ENCODE measurements at places on chromosomes 6 and 20.

GRCh38 chr6:143058987-143059386, 1.7 kb upstream of the AIG1 start:
- no peak for DNase-seq

GRCh38 chr6:37125774-37126492, 44.0 kb upstream of the PIM1 start:
- no peak for DNase-seq

DNA sequence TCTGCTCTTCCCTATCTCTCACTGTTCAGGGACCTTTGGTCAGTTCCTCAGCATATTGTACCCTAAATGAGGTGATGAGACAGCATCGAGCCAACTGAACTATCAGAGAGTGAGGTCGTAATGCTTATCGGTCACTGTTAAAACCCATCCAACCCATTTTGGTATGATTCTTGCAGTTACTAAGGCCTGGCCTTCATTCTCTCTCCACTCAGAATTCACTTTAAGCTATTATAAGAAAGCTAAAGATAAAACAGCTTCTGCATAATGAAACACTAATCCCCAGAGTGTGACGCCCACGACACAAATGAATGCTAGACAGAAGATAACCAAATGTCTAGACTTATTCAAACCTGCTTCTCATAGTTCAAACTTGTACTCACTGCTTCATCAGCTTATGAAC, 175.8 kb downstream of the GMPR start:
- DNase-seq = no peak

GRCh38 chr6:41489120-41489851, 56.9 kb upstream of the FOXP4 start:
- peak; percentile 35 for DNase-seq

- DNase-seq = no peak
Measured at GRCh38 chr20:8434326-8434876, 302.3 kb downstream of the PLCB1 start.

DNA sequence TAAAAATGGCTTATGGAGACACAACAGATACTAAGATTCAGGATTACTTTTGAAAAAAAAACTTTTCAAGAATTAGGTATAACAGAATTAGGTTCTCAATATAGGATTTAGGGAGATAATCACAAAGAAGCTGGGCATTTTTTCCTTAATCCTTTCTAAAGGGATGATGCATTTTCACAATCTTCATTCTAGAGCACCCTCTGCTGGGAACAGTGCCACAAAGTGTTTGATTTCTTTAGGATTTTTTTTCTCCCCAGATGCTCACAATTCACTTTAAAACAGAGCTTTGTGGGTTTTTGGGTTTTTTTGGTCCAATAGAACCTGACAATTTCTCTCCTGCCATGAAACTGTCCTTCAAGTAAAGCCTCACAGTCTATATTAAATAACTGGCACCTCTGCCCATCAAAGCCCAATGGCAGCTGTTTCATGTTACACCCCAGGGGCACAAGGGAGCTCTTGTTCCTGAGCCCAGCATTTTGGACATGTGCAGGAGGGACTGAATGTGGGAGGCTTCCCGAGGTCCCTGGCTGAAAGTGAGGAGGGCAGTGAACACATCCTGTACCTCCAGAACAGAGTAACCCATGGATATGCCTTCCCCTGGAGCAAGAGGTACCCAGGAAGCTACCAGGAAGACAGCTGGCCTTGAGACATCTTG, 39.7 kb downstream of the PREP start:
- DNase-seq = peak; percentile 52

DNA sequence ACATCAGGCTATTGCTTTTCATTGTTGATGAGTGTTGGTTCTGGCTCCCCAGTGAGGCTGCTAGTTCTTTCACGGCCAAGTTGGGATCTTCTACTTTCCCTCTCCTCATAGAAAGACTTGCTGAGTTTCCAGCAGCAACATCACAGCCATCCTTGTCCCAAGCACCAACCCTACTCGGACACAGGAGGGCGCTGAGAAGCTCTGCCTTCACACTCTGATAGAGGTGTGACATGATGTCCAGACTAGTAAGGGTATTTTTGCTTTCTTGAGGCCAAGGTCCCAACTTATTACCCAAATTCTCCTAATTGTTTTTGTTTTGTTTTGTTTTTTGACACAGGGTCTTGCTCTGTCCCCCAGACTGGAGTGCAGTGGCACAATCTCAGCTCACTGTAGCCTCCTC, 3.0 kb upstream of the GCM1 start:
- DNase-seq = no peak

DNA sequence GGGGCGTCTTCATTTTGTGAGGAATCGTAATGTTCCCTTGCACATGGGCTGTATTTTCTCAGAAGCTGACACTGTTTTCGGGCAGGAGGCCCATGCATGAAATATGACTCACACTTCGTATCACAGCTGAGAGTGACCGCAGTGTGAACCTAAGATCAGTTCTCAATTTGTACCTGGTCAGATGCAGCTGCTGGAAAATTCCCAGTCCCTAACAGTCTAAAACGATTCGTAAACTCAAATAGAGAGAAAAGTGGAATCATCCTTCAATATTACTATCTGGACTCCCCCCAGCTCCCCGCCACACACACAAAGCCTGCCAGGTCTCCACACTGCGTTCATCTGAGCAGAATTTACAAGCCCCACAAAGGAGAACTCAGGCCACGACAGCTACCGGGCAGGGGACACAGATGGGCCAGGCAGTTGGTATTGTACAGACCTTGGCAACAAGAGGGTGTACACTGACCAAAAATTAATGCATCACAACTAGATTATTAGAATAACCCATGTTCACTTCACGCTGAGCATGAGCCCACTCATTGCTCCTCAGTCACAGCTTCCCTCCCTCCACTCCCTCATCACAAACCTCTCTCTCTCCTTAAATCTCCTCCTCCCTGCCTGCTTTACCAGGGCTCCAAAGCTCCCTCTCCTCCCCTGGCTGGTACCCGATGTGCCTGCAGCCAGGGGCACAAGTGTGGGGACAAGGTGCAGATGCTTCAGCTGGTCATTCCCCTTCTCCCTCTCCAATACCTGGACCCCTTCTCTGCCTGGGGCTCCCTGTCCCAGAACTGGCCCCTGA, 488.4 kb downstream of the PREX1 start:
- DNase-seq = peak; percentile 63

- DNase-seq = no peak
Measured at GRCh38 chr6:13099771-13100170, 228.6 kb downstream of the TBC1D7 start.

DNA sequence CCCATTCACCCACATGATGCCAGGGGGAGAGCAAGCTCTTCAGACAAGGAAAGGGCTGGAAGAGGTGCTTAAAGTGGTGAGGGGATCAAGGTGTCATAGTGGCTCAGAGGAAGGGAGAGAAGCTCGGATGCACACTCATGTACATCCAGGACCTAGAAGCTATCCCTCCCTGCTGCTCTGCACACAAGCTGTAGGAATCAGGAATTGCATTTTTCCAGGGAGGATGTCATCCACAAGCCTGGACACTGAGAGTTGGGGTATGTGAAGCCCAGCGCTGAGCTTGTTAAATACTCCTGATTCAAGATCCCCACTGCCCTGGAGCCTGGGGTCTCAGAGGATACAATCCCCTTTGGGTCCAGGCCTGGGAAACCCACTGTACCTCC, 85.8 kb upstream of the CCDC167 start:
- peak; percentile 47 for DNase-seq

GRCh38 chr20:34431168-34431567, 68.1 kb downstream of the ITCH start:
- DNase-seq = no peak

GRCh38 chr20:50191065-50191543, 474 bp downstream of the CEBPB start:
- peak; percentile 30 for DNase-seq

DNA sequence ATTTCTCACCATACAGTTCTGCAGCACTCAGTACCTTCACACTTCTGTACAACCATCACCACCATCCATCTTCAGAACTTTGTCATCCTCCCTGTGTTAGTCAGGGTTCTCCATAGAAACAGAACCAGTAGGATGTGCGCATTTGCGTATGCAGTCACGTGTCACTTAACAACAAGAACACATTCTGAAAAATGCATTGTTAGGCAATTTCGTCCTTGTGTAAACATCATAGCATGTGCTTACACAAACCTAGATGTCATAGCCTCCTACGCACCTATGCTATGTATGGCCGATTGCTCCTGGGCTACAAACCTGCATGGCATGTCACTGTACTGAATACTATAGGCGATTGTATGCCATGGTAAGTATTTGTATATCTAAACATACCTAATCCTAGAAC, 66.2 kb upstream of the PTPRT start:
- DNase-seq = no peak

GRCh38 chr20:61112515-61112914, 139.5 kb upstream of the CDH4 start:
- DNase-seq = no peak

- no peak for DNase-seq
Measured at GRCh38 chr6:138383776-138384175, 6.1 kb downstream of the SMIM28 start.

DNA sequence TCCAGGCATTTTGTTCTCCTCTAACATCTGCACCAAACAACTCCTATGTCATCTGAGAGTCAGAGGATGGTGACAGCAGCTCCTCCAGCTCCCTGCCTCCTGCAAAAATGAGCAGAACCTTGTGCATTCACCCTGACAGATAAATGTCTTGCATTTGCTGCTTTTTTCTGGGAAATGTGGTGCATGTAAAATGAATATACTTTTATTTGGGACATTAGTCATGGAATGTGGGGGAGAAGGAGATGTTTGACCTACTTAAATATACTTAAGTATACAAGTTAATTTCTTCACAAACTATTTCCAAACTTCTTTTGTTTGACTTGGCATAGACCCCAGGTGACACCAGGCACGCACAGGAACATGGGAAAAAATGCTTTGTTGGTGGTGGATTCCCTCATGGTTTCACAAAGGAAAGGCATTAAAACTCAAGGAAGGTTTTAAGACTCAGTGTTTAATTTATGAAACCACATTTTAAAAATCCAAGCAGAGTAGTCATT, 181.8 kb upstream of the MCHR2 start:
- peak; percentile 70 for DNase-seq

- no peak for DNase-seq
Measured at GRCh38 chr6:125346201-125346925, 44.6 kb upstream of the HDDC2 start.

- DNase-seq = peak; percentile 81
Measured at GRCh38 chr6:11144393-11144851, 32.9 kb upstream of the ERVFRD-1 start.

DNA sequence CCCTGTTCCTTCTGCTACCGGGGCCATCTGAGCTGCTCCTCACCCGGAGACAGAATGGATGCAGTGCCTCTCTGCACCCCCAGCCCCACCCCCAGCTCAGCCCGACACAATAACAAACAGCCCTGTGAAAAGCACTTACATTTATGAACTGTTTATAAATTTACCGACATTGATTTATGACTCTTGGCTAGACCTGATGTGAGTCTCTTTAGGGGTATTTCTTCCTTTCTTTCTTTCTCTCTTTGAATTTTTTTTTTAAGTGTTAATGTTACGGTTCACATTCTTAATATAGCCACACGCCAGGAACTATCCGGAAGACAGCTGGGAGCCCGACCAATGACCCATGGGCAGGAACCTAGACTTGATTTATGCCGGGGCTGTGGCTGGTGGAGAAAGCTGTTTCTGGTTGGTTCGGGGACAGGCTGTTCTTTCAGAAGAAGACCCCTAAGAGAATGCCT, 266.3 kb downstream of the CDC5L start:
- DNase-seq = no peak

- no peak for DNase-seq
Measured at GRCh38 chr20:3315136-3315535, 76.1 kb upstream of the SLC4A11 start.

GRCh38 chr6:102333736-102334135, 940.2 kb downstream of the GRIK2 start:
- DNase-seq = no peak

GRCh38 chr20:53606364-53606985, 12.8 kb upstream of the ZNF217 start:
- DNase-seq = peak; percentile 37

DNA sequence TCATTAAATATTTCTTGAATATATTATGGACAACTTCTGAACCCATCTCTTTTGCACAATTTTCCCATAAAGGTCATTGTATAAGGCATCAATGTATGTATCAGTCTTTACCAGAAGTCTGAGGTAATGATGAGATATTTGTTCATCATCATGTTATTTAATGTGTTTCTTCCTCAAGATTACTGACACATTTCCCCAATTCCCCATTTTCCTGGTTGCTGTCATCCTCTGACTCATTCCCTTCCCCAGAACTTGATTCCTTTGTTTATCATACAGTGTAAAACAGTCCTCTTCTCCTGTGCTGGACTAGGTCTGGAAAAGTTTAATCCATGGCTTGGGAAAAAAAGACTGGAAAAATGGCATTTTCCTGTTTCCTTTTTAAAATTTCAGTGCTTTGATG, 107.9 kb upstream of the FLRT3 start:
- DNase-seq = peak; percentile 54

- DNase-seq = no peak
Measured at GRCh38 chr6:107314531-107314939, 144.8 kb downstream of the PDSS2 start.

DNA sequence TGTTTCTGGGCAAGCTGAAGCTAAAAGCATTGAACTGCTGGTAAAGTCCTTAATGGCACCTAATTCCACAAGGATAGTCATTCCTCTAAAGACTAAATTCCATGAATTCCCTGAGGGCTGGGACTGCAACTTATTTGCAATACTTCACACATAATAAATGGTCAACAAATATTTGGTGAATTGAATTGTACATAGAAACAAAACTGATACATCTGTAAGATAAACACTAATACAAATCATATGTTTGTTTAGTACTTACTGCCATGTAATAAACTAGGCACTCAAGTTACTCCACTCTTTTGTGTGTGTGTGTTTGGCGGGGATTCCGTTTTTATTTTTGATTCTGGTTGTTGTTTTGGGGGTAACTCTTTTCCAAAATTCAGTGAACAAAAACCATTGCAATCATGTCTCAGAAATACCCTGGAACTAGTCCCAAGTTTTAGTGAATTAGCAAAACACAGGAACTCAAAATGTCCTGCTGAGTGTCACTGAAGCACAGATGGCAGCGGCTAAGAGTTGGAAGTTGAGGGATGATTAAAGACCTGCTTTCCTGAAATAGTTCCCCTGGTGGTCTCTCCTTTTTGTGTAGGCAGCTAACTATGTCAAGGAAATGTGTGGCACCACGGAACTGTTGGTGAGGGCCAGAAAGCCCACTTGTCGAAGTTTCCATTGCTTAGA, 74.8 kb upstream of the SNRPB2 start:
- no peak for DNase-seq

- no peak for DNase-seq
Measured at GRCh38 chr6:157012355-157012754, 235.2 kb downstream of the ARID1B start.

DNA sequence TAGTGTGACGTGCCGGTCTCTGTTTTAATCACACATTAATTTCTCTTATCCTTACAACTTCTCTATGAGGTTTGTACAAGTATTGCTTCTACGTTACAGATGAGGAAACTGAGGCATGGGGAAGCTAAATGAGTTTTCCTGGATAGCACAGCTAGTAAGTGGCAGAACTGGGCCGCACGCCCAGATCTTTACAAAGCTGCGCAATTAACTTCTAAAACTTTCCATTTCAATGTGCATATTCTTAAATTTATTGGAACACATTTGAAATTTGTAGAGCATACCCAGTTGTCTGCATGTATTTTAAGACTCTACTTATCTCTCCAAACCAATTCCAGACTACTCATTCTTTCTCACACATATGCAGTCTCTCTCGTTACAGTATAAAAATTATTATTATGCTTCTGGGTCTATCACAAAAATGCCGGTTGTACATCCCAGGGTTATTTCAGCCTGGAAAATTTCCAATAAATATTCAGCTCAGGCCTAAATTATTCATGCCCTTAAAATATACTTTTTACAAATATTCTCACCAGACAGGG, 10.2 kb upstream of the PERP start:
- DNase-seq = no peak

- no peak for DNase-seq
Measured at GRCh38 chr6:93785694-93786030, 366.3 kb upstream of the EPHA7 start.

Data from AG08395 (cell line).